ENCODE measurements at places on chromosomes 7 and 10.
A peak's percentile ranks its signal among the peaks of the same experiment; 100 is the strongest.

- no peak for DNase-seq
Measured at GRCh38 chr7:151076863-151077704, 3.5 kb downstream of the FASTK start.

- no peak for DNase-seq
Measured at GRCh38 chr7:103129702-103130549, 19.0 kb downstream of the NAPEPLD start.

GRCh38 chr10:49220031-49220430, 31.8 kb upstream of the TMEM273 start:
- no peak for DNase-seq

DNA sequence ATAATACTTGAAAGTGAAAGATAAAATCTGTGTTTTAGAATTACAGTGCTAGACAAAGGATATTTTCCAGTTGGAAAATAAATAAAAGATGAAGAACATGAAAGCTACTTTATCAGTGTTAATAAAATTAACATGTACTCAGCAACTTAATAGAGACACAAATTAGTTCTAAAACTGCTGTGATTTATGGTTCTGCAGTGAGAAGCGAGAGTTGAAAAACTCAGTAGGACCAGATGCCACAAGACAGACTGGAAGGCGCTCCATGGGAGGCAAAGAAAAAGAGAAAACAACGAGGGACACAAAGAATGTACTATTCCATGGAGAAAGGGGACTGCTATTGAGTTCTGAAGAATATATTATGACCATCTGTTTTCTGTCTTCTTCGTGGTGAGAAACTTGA, 590.4 kb downstream of the PHTF2 start:
- DNase-seq: no peak

- no peak for DNase-seq
Measured at GRCh38 chr7:100357131-100357561, 771 bp upstream of the PILRB start.

GRCh38 chr7:108094933-108095710, 35.0 kb downstream of the LAMB4 start:
- DNase-seq: no peak

- no peak for DNase-seq
Measured at GRCh38 chr7:103934508-103934907, 55.0 kb downstream of the RELN start.

DNA sequence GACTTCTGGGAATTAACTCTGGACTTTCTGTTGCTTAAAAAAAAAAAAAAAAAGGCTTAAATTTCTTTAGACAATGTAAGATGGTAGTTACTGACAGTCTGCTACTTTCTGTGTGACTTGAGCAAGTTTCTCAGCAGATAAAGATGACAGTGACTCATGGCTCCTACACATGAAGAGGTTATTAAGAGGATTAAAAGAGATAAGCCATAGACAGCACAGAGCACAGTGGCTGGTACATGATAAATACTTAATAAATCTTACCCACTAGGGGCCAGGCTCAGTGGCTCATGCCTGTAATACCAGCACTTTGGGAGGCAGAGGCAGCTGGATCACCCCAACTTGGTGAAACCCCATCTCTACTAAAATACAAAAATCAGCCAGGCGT, 174.8 kb downstream of the JAZF1 start:
- DNase-seq: no peak

DNA sequence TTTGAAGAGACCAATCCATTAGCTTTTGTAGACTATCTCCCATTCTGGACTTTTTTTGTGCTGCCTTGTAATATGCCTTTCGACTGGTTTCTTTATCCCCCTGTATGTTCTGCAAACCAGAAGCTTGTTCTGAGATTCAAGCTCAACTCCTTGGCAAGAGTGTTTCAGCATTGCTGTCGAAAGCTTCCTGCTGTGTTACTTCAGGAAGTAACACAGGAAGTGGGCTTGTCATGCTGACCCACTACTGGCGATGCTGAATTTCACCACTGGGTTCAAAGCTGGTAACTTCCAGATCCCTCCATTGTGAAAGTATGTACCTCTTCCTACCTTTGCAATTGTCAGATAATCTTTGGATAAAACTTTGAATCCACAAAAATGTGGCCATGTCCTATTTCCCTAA, 57.9 kb upstream of the INSYN2A start:
- no peak for DNase-seq

GRCh38 chr7:29381206-29382094, 182.2 kb upstream of the PRR15 start:
- DNase-seq: no peak

GRCh38 chr10:5035356-5035755, 31.7 kb upstream of the AKR1C2 start:
- no peak for DNase-seq

DNA sequence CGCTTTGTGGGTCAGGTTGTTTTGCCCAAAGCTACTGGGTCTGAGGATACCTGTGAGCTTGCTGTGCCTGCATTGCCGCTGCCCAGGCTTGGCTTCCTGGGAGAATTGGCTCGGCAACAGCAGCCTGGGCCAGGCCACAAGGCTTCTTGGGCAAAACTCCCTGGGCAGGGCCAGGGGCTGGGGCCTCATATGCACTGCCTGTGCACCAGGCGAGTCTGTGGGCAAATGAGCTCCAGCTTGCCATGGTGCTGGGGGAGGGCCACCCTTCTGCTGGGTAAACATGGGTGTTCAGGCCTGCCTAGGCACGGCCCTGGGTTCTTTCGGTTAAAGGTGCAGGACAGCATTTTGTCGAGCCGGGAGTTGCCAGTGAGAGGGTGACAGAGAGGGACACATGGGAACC, 19.4 kb downstream of the ZMIZ1 start:
- DNase-seq: no peak

DNA sequence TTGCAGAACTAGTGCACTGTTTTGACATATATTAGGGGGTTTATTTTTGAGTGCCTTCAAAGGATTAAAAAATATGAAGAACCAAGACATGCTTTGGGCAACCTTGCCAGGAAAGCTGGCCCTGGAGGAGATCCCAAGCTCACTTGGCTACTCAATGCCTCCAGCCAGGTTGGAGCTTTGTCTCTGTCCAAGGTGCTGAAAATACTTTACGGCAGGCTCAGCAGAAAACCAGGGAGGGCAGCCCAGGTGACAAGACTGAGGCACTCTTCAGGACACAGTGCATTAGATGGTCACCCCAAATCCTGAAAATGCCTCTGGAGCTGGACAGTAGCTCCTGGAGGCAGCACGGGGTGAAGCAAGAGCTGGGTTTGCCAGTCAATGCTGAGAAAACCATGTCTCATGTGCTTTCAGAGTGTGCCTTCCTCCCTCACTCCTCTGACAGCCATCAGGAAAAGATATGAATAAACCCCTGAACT, 5.8 kb upstream of the KCNH2 start:
- no peak for DNase-seq

GRCh38 chr7:27936047-27936767, 196.2 kb downstream of the TAX1BP1 start:
- DNase-seq: no peak

DNA sequence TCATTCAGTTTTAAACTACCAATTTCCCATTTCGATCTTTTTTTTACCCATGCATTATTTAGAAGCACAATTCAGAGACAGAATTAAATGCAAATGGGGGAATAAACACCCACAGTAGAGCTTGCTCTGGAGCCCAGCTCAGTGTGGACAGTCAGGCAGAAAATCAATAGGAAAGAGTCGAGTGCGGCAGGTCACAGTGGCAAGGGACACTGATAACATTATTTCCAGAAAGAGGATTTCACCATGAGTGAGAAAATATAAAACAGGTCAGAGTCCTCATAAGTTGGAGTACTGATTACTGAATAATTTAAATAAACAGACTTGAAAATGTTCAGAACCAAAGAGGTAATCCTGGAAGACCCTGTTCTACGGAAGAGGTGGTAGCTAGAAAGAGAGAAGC, 532.5 kb downstream of the CCSER2 start:
- DNase-seq: no peak

DNA sequence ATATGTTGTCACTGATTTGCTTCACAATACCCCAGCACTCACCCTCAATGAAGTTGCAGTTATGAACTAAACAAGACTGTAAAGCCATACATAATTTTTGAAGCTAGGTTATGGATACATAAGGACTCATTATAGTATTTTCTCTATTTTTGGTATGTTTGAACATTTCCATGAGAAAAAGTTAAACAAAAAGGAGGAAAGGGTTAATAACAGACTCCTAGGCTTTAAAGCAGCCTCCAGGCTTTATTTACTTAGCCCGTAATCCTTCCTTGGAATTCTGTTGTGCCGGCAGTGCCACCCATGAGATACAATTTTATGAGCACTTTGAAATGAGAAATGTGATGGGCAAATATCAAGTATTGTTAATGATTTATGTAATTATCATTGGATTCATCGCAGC, 2.1 kb upstream of the DENND11 start:
- no peak for DNase-seq

DNA sequence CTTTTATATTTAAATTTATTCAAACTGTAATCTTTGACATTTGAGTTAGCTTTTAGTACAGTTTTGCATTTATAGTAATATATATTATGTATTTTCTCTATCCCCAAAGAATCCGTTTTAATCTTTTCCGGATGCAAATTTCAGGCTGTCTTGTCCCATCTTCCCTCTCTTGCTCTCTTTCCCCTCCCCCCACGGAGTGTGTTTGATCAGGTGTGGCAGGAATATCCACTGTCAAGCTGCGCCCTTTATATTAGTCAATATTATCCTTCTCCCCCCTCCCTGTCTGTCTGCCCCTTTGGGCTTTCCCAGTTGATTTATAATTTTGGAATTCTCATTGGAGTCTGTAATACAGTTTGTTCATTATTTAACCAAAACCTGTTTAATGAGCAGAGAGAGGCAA, 19.0 kb downstream of the GBF1 start:
- no peak for DNase-seq

DNA sequence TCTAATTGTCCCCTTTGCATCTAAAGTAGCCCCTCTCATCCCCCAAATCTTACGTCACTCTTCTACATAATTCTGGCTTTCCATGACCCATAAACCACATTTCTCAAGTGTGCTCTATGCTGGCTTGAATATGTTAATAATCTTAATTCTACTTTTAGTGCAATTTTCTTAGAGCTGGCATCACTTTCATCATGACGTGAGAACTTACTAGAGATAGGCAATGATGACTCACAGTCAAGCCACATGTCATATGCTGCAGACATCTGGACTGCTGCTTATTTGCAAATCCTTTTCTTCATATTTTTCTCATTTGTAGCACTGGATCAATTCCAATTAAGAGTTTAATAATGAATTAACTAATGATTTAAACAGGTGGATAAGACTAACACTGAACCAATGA, 260.7 kb upstream of the PRKCQ start:
- DNase-seq: no peak

DNA sequence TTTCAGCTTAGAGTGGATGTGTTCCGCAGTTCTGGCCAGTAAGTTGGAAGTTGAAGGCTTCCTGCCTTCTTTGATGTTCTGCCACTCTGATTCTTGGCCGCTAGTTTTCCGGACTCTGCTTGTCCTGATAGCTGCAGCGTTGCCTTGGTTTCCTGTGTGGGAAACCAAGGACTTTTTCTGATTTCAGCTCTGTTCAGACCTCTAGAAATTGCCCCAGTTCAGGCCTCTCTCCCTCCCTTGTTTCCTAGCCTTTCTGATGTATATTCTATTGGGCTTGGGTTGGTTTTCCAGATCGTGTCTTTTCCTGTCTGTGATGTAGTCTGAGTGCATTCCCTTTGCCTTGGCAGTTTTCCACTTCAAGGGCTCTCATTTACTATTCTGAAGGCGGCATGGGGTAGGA, 318.7 kb downstream of the BBS9 start:
- DNase-seq: no peak

DNA sequence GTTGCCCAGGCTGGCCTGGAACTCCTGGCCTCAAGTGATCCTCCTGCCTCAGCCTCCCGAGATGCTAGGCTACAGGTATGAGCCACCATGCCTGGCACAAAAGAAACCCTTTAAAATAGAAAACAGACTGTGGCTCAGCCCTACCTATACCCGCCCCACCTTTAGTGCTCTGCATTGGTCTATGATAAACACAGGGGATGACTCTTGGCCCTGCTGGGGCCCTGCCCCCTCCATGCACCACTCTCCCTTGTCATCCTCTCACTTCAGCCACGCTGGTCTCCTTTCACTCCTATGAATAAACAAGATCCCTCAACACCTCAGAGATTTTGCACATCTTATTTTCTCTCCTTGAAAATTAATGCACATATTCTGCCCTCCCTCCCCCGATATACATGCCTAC, 251.4 kb upstream of the KLF14 start:
- DNase-seq: no peak

DNA sequence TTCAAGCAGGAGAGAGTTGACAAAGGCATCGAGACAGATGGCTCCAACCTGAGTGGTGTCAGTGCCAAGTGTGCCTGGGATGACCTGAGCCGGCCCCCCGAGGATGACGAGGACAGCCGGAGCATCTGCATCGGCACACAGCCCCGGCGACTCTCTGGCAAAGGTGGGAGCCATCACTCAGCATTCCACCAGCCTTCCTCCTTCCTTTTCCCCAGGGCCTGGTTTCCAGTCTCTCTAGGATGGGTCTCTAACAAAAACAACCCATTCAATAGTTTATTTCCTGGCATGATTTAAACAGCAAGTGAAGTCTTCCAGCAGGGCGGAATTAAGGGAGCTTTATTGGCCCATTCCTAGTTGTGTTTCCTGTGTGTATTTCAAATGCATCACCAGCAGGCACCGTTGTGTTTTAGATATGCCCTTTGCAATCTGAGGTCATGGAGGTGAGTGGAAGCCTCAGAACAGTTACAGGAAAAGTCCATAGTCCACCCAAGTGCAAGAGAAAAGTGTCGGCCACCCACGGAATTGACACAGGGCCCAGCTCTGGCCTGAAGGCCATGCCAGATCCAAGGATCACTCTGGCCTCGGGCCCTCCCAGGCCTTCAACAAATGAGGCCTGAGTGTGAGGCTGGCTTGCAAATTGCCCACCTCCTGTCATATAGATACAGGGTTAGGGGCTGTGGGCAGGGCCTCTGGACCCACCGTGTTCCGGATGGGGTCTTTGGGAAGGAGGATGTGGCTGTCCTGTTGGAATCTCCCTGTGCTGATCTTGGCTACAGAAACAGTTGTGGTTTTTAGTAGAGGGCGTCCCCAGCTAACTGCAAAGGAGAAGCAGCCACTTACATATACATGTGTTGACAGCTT, 46.9 kb upstream of the TRIM8 start:
- DNase-seq: no peak

DNA sequence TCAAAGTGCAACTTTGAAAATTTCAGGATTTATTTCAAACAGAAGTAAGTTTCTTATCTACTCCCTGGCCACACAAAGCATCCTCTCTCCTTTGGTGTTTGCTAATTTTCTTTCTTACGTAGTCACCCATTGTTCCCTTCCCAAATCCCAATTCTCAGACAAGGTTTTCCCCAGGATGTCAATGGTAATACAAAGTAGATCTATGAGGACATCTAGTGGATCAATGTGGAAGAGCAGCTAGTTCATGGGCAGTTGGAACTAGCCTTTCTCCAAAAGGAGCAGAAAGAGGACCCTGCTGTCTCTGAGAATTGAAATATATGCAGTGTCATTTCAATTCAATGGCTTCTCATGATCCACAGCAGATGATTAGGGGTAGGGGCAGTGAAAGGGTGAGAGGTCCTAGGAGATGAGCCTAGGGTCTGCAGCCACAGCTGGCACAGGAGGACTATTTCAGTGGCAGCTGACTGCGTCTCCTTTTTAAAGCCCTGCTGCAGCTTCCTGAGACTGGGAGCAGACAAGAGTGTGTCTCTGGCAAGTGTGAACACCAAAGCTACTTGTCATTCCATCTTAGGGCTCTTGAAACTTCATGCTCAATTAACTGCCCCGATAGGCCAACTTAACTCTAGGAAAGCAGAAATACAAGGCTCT, 632.6 kb downstream of the KCNMA1 start:
- DNase-seq: peak; percentile 18
